ENCODE measurements at places on chromosomes 6 and 20. TPM values are rescaled to one million over a fixed set of nuclear protein-coding genes. Genes with fewer than 3 reads are reported as not detected.

Gene CCN2
- total RNA-seq = 75.5 TPM

Gene ZNF311
- total RNA-seq = 2.2 TPM

Gene C6orf141
- 19.2 TPM for total RNA-seq

Gene TBXT
- 0.85 TPM for total RNA-seq

Data from type B pancreatic cell (in vitro differentiated cells).